Stimulated activated CD8-positive, alpha-beta memory T cell treated with anti-CD3 and anti-CD28 coated beads, Interleukin-7, amount 100 ng/mL, for 1 hour (primary cell): ENCODE measurements at places on chromosomes 4 and X.

DNA sequence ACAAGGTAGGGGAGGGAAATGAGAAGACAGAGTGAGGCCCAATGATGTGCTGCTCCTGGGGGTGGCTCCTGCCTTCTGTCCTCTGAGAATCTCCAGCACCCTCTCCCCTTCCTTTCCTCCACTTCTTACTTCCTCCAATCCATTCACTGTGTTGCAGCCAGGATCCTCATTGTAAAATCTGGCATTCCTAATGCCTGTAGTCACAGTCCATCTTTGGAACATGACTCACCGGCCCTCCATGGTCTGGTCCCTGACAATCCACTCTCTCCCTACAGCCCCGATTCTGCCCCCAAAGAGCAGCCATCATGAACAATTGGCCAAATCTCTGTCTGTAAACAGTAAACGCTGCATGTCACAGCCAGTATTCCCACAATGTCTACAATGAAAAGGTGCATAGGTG, 72.9 kb downstream of the CLNK start:
- DNase-seq, result no peak

GRCh38 chr4:141711211-141711610, 74.8 kb downstream of the IL15 start:
- no peak for DNase-seq

DNA sequence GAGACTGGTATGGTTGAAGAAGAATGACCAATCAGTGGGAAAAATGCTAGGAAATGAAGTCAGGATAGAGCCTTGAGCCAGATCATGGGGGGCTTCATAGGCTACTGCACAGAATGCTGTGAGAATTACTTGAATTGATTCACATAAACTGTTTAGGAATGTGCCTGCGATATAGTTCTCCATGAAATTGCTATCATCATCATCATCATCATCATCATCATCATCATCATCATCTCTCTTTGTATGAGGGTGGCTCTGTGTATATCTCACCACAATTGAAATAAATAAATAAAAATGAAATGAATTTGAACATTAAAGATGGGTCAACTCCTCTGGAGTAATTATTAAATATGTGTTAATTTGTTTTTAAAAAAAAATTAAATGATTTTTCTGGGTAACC, 148.6 kb upstream of the LEF1 start:
- no peak for DNase-seq

- no peak for DNase-seq
Observed at GRCh38 chr4:85486425-85487086, 11.6 kb downstream of the ARHGAP24 start.

DNA sequence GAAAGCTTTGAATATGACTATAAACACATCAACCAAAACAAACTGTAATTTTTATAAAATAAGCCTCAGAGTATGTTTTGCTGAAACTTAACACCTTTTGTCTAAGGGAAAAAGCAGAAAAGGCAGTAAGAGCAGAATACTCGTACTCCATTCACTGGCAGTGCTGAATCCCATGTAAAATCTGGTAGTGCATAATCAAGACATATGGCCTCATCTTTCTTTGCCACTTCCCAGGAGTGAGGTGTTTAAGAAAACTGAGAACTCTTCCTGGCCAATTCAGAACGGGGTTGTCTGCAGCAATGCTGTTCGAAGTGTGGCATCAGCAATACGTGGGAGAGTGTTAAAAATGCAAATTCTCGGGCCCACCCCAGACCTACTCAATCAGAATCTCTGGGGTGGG, 302.0 kb downstream of the PACRGL start:
- DNase-seq, result no peak

DNA sequence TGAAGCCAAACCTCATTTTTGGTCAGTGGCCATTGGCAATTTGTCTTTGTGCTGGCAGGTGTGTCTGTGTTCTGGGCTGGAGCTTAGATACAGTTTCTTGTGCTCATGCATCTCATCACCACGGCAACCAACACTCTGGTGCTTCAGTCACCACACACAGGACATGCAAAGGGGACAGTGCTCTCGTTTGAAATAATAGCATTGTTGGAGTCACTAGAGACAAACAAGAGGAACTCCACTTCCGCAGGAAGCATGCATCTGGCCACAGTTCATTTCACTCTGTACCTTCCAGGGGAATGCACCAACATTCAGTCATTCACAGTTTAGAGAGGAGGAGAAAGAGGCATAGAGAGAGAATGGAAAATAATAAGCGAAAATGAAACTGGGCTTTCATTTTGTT, 267.4 kb downstream of the ANK2 start:
- DNase-seq, result no peak

DNA sequence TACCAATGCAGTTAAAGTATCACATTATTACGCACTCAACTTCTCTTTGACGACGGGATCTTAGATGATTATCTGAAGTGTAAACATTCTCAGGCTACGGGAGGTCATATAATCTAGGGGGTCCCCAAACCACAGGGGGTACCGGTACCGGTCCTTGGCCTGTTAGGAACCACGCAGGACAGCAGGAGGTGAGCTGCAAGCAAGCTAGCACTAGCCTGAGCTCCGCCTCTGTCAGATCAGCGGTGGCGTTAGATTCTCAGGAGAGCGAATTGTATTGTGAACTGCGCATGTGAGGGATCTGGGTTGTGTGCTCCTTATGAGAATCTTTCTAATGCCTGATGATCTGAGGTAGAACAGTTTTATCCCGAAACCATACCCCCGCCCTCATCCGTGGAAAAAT, 20.6 kb upstream of the PRR27 start:
- DNase-seq, result no peak

DNA sequence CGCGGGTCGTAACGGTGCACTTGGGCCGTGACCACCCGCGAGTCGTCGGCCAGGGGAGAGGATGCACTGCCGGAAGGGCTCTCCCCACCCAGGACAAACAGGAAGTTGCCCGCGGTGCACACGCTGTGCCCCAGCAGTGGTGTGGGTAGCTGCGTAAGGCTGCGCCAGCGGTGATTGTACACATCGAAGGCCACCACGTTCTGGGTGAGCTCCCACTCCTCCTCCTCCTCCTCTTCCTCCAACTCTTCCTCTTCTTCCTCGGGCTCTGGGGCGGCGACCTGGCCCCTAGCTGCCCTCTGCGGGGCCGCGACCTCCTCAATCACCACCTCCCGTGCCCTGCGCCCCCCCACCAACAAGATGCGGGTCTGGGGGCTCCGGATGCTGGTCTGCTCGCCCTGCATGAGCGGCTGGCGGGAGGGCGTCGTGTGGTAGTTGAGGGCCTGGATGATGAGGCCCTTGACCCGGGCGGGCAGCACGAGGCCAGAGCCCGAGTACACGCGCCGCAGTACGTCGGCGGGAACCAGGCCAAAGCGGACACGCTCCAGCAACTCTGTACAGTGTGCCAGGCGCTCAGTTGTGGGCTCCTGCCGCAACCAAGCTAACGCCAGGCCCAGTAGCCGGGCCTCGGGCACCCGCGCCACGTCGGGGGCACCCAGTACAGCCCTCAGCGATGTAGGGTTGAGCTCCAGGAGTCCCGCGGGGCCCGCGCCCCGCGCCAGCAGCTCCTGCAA, 1.4 kb downstream of the KLHL34 start:
- no peak for DNase-seq

DNA sequence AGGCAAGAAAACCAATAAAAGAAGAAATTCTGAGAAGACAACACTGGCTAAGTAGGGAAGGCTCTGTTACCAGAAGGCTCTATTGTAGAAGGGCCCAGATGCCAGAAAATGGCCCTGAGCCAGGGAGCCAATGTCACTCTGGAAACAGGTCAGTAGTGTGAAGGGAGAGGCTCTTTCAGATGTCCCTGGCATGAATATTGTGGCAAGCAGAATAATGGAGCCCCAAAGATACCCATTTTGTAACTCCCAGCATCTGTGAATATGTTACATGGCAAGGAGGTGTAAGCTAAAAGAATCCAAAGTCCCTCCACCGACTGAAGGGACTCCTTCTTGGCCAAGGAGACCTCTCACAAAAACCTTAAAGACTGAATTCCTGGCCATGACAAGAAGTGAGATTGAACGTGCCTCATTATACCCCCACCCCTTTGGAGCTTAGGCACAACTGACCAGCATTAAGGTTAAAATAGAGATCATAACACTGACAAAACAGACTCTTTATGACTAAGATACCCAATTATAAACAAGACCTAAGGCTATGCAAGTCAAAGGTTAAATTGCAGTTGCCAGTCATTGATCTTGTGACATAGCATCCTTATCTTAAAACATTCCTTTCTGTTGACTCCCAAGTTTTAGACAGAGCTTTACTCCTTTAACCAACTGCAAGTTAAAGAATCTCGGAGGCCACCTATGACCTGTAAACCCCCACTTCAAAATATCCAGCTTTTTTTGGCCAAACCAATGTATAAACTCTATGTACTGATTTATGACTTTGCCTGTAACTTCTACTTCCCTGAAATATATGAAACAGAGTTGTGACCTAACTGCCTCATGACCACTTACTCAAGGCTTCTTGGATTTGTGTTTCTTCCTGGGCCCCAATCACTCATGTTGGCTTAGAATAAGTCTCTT, 42.2 kb upstream of the SMIM10 start:
- no peak for DNase-seq

DNA sequence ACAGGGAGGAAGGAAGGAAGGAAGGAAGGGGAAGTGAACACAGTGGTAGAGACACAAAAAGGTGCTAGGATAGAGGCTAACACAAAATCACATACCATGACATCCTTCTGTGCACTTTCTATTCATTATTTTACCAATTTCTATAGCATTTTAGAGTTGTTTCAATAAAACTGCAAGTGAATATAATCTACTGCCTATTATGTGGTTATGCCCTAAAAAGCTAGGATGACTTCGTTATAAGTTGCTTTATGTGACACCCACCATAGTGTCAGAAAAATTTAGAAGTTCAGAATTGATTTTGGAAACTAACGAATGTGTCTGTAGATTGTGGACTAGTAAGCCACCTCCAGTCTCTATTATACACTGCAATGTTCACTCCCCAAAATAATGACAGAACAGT, 59.4 kb upstream of the EDNRA start:
- no peak for DNase-seq

DNA sequence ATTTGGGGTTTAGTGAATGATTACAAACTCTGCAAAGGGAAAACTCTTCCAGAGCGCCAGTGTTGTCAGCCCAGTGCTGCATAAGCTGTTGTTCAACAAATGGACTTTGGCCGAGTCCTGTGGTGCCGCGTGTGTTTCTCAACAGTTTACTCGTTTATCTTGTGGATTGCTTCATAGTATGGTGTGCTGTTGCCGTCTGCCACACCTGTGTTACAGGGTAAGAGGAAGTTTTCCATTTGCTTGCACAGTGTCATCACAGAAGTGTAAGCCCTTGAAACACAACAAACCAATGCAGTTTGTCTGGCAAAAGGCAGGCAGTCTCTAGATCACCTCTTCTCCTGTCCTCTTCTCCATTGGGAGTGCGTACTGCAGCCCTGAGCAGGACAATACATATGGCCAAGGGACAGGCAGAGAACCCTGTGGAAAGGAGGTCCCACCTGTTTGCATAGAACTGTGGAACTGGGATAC, 66.3 kb downstream of the DCUN1D4 start:
- DNase-seq, result no peak

- no peak for DNase-seq
Observed at GRCh38 chrX:47243351-47243750, 10.5 kb downstream of the USP11 start.

DNA sequence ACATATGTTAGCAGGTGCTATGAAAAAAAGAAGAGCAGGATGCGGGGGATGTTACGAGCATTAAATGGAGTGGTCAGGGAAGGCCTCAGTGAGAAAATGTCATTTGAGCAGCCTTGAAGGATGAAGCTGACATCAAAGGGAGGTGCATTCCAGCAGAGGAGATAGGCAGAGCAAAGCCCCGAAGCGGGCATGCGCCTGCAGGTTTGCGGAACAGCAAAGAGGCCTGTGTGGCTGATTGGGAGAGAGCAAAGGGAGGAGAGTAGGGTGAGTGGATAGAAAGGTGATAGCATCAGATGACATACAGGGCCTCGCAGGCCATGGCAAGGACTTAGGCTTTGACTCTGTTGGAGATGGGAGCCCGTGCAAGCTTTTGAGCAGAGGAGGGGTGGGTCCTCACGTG, 95.4 kb upstream of the GPR50 start:
- no peak for DNase-seq

- DNase-seq, result no peak
Observed at GRCh38 chr4:37767546-37767945, 58.9 kb upstream of the PGM2 start.

GRCh38 chr4:186723292-186724057, at the start of gene FAT1:
TSS of gene FAT1 (minus strand) at chr4:186723856. CDS start at chr4:186709827, 14,029 bp downstream.
- no peak for DNase-seq

DNA sequence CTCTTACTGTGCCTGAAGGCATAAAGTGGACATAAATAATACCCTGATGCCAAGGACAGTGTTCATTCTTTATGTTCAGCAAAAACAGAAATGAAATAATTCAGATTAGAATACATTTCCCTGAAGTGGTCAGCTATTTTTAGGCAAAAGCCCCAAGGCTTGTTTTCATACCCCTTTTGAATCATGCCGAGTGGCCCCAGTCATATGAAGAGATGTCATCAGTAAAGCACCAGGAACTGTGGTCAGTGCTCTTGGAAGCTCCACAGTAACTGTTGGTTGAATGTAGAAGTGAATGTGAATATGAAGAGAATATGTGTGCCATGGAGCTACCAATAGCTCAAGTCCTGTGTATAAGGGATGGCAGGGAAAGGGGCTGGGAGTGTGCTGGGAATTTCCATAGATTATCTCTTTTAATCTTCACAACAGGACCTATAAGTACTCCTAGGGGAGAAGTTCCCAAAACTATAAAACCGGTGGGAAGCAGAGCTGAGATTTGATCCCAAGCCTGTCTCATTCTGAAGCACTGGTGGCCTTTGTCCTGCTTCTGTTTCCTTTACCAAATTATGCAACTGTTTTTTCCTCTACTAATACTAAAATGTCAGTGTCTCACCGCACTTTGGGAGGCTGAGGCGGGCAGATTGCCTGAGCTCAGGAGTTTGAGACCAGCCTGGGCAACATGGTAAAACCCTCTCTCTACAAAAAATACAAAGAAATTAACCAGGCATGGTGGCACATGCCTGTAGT, 52.6 kb downstream of the FNIP2 start:
- no peak for DNase-seq

DNA sequence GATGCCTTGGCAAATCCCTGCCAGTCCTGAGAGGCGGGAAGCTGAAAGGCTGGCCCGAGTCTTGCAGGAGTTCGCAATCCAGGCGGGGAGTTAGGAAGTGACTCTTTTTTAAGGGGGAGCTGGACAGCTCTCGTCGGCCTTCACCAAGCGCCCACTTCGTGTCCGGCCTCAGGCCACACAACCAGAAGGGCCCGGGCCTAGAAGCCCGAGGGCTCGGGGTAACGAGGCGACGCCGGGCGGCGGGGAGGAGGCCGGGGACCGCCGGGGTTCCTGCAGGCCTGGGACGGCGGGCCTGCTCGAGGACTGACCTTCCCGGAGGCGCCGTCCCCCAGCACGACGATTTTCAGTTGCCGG, 395 bp downstream of the RAB28 start:
- DNase-seq, result no peak

- DNase-seq, result peak; percentile 10
Observed at GRCh38 chr4:1928356-1929239, 57.4 kb downstream of the NSD2 start.
